ENCODE measurements at places on chromosomes 13 and 19.

DNA sequence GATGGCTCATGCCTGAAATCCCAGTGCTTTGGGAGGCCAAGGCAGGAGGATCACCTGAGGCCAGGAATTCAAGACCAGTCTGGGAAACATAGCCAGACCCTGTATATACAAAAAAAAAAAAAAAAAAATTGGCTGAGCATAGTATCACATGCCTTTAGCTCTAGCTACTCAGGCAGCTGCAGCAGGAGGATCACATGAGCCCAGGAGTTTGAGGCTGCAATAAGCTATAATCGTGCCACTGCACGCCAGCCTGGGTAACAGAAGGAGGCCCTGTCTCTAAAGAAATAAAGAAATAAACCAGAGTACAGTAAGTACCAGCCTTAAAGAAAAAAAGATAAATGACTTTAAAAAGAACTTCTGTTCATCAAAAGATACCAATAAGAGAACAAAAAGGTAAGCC, 52.9 kb downstream of the FAM124A start:
- DNase-seq, result no peak

GRCh38 chr13:46899801-46900200, 2.9 kb upstream of the HTR2A start:
- DNase-seq, result no peak

GRCh38 chr13:110498327-110498726, 63.2 kb downstream of the RAB20 start:
- DNase-seq, result no peak

DNA sequence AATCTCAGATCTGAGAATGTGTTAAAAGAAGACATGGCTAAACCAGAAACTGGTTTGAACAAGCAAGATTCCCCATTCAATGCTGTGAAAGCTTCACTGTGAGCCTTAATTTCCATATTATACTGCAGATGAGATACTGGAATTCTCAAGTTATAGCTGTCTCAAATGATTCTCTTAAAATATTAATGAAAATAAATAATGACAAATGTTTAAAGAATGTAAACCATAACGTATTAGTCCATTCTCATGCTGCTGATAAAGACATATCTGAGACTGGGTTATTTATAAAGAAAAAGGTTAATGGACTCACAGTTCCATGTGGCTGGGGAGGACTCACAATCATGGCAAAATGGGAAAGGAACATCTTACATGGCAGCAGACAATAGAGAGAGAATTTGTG, 667.8 kb downstream of the SLITRK1 start:
- DNase-seq, result no peak

DNA sequence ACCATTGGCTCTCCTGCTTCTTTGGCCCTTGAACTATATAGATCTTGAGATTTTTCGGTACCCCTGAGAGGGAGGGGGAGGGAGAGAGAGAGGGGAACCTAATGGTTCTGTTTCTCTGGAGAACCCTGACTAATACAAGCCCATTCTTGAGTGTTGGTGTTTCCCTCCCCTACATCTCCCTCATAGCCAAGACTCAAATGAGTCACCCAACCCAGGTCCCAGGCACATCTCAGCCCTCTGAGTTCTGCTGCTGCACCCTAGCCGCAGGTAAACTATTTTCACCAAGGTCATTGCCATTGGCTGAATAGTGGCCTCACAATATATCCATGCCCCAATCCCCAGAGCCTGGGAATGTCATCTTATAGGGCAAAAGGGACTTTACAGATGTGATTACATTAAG, 225.8 kb upstream of the MAB21L1 start:
- DNase-seq, result no peak

DNA sequence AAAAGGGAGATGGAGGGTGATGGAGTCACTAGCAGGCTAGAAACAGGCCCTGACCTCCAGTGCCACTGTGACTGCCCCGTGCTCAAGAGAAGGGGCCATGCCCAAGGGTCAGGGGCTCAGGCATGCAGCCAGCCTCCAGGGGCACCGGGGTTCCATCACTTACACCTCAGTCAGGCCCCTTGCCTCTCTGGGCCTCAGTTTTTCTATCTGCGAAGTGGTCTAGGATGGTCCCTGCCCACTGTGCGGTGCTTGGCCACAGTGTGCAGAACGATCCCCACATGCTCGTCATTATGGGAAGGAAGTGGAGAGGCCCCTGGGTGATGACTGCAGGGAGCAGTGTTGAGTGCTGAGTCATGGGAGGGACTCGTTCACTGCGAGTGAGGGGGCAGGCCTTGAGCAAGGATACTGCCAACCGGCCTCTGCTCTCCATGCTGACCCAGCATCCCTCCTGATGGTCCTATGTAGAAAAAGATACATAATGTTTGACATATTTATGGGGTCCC, 23.1 kb downstream of the TMED1 start:
- peak; percentile 62 for DNase-seq

DNA sequence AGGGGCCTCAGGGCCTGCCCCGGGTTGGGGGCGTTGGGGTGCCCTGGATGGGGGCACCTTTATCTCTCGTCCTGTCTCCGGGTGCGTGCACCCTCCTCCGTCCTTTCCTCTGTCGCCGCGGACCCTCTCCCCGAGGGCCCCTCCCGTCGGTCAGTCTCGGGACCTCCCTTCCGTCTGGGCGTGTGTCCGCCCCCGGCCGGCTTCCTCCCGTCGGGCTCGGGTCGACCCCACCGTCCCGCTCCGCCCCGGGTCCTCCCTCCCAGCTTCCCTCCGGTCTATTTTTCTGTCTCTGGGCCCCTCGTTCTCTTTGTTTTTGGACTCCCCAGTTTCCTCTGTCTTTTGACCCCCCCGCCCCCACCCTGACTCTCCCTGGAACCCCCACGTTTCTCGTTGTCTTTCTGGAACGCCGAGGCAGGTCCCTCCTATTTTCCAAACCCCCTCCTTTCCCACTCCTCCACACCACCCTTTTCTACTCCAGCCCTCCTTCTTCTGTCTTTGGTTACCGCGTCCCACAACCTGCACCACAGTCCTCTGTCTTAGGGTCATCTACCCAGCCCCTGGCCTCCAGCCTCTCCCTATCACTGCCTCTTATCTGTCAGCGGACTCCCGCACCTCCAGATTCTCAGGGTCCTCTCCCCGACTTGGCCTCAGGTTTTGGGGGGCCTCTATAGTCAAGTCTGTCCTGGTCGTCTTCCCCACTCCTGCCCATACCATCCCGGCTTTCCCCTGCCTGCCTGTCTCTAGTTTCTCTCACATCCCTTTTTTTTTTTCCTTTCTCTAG, 757 bp downstream of the EGLN2 start:
- no peak for DNase-seq

DNA sequence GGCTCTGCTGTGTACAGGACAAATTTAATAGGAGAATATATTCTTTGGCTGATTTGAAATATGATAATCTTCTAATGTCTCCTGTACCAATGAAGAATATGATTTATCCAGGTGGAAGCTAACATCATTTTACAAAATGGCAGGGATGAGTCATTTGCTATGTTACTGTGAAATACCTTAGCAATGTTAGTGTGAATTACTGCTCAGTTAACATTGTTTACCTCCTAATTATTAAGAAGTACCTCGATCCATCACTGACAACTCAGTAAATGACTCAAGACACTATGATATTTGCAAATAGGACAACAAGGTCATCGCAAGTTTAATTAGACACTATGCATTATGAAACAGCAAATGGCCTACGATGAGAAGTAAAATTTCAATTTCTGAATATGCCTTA, 309.1 kb upstream of the EDNRB start:
- DNase-seq, result peak; percentile 7

- no peak for DNase-seq
Observed at GRCh38 chr19:37695144-37695899, 24.2 kb downstream of the ZNF607 start.

- DNase-seq, result peak; percentile 23
Observed at GRCh38 chr13:46339035-46339666, 47.9 kb downstream of the RUBCNL start.

- no peak for DNase-seq
Observed at GRCh38 chr19:11174336-11174735, 18.8 kb upstream of the SPC24 start.

GRCh38 chr13:51221674-51222036, 543 bp upstream of the FAM124A start:
- DNase-seq, result no peak

DNA sequence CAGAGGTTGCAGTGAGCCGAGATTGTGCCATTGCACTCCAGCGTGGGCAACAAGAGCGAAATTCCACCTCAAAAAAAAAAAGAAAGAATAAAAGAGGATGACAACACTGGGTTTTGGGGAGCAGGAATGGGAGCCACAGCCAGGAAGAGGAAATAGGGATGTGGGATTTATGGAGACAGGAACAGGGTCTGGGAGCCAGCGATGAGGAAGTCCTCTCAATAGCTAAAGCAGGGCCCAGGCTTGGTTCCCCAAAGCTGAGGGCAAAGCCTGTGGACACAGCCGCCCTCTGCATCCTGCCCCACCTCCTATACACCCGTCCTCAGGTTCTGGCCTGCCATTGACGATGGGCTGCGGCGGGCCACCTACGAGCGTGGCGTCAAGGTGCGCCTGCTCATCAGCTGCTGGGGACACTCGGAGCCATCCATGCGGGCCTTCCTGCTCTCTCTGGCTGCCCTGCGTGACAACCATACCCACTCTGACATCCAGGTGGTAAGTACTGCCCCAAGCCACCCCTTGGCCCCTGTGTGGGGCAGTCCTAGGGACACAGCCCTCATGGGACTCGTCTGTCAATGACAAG, 13.6 kb downstream of the HIPK4 start:
- no peak for DNase-seq

- no peak for DNase-seq
Observed at GRCh38 chr19:47836038-47836437, 14.3 kb downstream of the CRX start.

- no peak for DNase-seq
Observed at GRCh38 chr13:97226013-97226412, 3.9 kb downstream of the MBNL2 start.

- no peak for DNase-seq
Observed at GRCh38 chr19:8097198-8097597, 44.6 kb downstream of the CCL25 start.

GRCh38 chr13:49814551-49815270, 22.2 kb upstream of the KPNA3 start:
- no peak for DNase-seq

- no peak for DNase-seq
Observed at GRCh38 chr13:114043421-114044053, 69.7 kb upstream of the C13orf46 start.

- DNase-seq, result no peak
Observed at GRCh38 chr19:36950335-36951119, 34.4 kb downstream of the ZNF568 start.

DNA sequence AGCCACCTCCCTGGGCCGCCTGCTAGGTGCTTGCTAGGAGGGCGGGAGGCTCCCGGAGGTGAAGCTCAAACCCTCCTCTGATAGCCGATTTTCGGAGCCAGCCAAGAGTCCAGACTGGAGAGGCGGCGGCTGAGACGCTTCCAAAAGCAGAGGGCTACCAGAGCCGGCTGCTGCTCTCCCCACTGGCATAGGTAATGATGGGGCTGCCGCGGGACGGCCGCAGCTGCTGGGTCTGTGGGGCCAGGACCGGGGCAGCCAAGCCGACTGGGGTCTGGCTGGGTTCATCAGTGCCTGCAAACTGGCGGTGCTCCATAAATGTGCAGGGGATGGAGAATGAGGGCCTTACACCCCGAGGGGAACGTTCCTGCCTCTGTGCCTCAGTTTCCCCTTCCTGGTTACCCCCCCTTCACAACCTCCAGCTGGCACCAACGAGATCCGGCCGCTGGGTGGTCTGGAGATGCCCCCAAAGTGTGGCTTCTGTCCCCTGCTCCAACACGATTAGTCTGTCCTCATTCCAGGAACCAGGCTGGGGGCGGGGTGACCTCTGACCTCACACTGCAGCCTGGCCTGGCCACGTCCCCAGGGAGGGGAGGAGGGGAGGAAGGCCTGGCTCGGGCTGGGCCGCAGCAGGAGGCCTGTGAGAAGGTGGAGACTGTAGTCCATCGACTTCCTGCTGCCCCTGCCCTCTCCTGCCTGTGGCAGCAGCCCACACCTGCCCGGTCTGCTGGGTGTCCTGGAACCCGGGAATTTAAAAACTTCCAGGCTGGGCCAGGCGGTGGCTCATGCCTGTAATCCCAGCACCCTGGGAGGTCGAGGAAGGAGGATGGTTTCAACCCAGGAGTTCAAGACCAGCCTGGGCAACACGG, 3.8 kb upstream of the WDR18 start:
- no peak for DNase-seq

DNA sequence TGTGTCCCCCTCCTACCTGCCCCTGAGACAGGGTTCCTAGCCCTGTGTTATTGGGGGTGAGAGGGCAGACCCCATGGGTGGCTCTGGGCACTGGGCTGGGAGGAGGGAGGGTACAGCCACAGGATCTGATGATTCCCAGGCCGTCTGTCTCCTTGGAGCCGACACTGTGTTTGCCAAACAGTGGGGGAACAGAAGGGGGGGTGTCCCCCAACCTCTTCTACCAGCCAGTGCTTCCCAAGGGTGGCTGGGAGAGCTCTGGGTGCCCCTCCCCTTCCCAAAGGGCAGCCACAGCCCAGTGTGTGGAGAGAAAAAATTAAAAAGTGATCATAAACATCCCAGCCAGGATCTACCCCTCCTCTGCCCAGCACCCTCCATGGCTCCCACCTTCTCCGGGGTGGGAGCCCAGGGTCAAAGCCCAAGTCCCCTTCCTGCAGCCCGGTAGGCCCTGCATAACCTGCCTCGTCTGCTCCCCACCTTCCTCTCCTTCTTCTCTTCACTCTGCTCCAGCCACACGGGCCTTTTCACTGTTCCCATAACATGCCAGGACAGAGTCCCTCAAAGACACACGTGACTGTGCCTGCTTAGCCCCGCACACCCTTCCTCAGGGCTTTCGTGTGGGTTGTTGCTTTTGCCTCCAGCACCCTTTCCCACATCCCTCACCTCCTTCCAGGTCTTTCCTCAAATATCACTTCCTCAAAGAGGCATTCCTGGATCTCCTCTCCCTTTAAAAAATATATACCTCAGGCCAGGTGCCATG, 1.4 kb upstream of the PLIN4 start:
- DNase-seq, result peak; percentile 71

DNA sequence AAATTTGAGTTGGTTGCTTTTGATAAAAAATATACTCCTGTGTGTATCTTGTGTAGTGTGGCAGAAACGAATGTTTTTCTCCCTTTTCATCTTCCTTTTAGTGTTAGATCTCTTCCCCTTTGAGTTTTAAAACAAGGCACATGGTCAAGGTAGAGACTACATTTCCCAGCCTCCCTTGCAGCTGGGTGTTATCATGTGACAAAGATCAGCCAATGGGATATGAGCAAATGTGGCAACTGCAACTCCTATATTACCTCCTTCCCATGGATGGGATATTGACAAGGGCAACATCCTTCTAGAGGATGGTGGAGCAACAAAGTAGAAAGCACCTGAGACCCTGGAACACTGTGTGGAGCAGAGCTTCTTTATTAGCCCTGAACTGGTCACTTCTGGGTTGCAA, 42.4 kb downstream of the ADGRE3 start:
- peak; percentile 45 for DNase-seq

Data from bronchial epithelial cell (primary cell).